ENCODE measurements at places on chromosomes 13 and 19.
A peak's percentile ranks its signal among the peaks of the same experiment; 100 is the strongest.

DNA sequence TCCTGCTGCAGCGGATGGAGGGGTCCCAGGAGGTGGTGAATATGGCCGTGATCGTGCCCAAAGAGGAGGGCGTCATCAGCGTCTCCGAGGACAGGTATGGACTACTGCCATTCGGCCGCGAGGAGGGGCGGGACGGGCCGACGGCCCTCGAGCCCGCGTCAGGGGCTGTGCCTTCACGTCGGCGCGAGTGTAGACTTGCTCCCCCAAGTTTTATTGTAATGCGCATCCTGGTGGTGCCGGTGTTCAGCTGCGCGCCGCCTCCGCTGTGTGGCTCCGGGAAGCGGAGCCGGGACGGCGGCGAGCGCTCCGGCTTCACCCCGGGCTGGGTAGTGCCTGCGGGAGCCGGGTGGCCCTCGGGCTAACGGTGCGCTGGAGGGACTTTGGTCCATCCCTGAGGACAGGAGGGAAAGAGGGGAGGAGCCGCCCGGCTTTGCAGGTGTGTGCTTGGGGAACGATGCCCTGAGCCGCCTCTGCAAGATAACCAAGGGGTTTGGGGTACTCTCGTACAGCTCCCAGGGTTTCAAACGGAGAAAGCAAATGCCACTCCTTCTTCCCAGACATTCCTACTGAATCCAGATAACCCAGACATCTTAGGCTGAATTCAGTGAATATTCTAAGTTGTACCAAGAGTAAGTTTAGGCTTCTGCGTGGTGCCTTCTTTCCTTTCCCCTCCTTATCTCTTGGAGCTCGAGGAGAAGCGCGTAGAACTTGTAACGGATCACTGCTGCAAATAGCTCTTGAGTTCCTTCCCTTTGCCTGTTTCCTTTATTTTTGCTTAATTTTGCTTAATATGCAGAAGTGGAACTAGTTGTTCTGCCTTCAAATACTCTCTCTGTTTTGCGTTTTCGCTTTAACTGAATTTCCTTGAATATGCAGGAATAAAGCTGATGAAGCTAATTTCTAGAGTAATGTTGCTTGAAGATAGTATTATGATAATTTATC lies 740 bp downstream of the WDFY2 start:
- peak; percentile 87 for DNase-seq

DNA sequence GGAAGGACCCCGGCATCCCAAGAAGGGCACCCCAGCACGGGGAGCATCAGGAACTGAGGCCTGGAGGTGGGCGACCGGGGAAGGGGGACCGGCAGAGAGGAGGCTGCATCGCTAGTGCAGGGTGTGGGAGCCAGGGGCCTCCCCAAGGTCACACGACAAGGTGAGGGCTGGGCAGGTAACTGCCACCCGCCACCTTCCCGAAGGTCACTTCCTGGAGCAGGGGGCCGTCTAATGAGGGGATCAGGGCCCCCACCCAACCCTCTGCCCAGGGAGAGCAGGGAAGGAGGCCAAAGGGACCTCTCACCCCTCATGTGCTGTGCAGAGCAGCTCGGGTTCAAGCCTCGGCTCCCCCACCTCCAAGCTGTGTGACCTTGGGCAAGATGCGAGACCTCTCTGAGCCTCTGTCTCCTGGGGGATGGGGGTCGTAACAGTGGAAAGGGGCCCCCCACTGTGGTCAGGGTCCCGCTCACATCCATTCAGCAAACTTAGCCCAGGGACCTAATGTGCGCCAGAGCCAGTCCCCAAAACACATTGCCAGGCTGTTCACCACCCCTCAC lies 6.0 kb downstream of the ZBTB7A start:
- DNase-seq, result no peak

DNA sequence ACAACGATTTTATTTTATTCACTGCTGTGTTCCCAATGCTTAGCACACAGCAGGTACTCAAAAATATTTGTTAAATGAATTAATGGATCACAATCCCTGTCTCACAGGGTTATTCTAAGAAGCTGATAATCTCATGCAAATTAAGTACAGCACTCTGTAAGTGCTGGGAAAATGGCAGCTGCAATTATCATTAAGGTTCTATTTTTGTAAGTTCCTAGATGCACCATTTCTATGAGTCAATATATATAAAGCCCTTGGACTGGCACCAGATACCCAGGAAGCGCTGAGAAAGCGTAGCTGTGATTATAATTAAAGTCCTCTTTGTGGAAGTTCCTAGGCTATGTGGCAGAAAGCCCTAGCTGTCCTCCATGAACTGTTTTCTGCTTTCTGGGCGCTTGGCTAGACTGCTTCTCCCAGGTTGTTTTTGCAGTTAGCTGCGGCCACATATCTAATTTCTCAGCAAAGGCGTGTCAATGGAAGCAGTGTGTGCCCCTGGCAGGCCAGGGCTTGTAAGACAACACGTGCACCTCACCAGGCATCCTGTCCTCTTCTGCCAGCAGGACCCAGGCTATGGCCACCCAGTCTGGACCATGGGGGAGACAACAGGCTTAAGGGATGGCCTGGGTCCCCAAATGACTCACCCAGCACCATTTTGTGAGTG lies 5.2 kb upstream of the SRRM5 start:
- DNase-seq, result peak; percentile 68

DNA sequence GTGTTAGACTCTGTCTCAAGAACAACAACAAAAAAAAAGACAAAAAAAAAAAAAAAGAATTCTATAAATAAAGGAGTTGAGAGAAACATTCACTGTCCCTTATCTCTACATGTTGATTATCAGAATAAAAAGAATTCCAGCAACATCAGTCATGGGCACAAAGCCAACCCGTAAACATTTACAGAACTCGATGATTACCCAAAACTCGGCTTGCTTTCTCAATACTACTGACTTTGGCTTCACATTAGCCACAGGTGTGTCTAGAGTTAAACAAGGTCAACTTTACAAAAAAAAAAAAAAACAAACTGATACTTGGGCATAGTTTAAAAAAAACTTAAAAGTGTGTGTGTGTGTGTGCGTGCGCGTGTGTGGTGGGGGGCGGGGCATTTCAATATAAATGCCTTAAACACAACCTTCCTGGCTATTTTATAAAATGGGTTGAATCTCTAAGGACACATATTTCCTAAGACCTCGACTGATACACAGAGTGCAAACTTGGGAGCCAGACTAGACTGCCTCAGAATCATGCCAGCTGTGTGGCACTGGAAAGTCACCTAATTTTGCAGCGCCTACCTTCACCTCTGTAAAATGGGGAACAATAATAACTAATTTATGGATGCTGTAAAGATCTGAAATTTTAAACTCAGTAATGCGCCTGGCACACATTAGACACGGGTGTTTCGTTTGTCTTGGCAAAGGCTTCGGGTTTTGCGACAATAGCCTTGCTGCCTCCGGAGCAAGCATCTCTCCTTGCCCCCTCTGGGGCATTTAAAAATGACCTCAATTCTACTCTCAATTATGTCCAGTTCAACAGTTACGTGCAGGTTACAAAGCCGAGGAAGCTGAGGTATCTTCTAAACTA lies 922 bp downstream of the EBPL start:
- DNase-seq, result no peak

GRCh38 chr19:41297628-41298347 lies 12.2 kb upstream of the CCDC97 start:
- DNase-seq, result peak; percentile 42

DNA sequence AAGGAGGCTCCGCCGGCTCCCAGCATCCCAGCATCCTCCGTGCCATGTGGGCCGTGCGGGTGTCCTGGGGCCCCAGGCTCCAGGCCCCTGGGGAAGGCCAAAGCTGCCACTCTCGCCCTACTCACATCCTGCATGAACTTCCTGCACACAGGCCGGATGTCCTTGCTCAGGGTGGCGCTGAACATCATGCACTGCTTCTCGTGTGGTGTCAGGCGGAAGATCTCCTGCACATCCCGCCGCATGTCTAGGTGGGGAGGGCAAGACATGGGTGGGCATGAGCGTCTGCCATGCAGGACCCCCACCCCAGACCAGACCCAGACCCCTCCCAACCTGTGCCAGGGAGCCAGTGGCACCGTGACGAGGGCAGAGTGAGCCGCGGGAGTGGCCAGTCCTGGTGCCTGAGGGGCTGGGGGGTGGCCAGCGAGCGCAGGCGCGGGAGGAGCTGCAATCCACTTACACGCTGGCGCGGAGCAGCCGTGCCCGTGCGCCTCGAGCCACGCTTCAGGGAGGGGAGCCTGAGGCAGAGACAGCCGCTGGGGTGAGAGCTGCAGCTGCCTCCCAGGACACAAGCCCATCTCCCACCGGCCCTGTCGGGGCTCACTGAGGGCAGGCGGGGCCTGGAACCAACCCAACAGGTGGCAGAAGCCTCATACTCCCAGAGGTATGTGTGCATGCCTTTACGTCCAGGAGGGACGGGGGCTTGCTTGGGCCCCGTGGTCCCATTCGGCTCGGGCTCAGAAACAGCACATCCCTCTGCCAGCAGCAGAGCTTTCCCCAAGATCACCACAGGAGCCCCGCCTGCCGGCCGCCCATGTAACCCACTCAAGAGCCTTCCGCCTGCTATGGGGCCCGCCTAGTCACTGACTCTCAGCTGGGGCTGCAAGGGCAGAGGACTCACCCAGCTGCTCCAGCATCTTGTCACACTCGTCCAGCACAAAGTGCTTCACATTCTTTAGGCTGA lies 8.8 kb downstream of the DDX39A start:
- DNase-seq, result no peak
